ENCODE measurements at places on chromosomes 4 and X. TPM values are rescaled to one million over a fixed set of nuclear protein-coding genes. Genes with fewer than 3 reads are reported as not detected.

The TMEM35A gene
- total RNA-seq, result not detected

The AMER1 gene
- 5.2 TPM for total RNA-seq

The CLCN4 gene
- total RNA-seq, result 0.28 TPM

The TMPRSS11D gene
- not detected for total RNA-seq

The LAMTOR3 gene
- total RNA-seq, result 24.2 TPM

The RAB33A gene
- 9.7 TPM for total RNA-seq

The CCDC160 gene
- not detected for total RNA-seq
